ENCODE measurements at places on chromosomes 7 and 10. TPM values are rescaled to one million over a fixed set of nuclear protein-coding genes. Genes with fewer than 3 reads are reported as not detected.

The MSMB gene
- not detected for total RNA-seq

The IQUB gene
- total RNA-seq: not detected

The PAXIP1 gene
- 20.4 TPM for total RNA-seq

The ASZ1 gene
- not detected for total RNA-seq

The BAMBI gene
- total RNA-seq: 4.6 TPM

The NKX2-3 gene
- 5.4 TPM for total RNA-seq

The LIMK1 gene
- 11.1 TPM for total RNA-seq

The ZCWPW1 gene
- 1.3 TPM for total RNA-seq

The GPC2 gene
- 4.0 TPM for total RNA-seq

The ZC3HAV1L gene
- total RNA-seq: 11.7 TPM

The RPEL1 gene
- not detected for total RNA-seq

The FBXO24 gene
- total RNA-seq: 1.8 TPM

The GPER1 gene
- 5.7 TPM for total RNA-seq

The ADIRF gene
- total RNA-seq: 91.2 TPM

The ANKRD30A gene
- total RNA-seq: not detected

The ZNF273 gene
- 5.0 TPM for total RNA-seq

The GNG11 gene
- total RNA-seq: 2.1 TPM

The IDI2 gene
- not detected for total RNA-seq

The COL1A2 gene
- 55.6 TPM for total RNA-seq

The SLC26A4 gene
- 0.59 TPM for total RNA-seq

The AS3MT gene
- 1.9 TPM for total RNA-seq

The FAM237B gene
- not detected for total RNA-seq

The STOX1 gene
- 0.74 TPM for total RNA-seq

The CDHR3 gene
- 5.3 TPM for total RNA-seq

The ENO4 gene
- not detected for total RNA-seq

The ANKRD26 gene
- total RNA-seq: 7.0 TPM

The AKR1C4 gene
- total RNA-seq: not detected

The PLXDC2 gene
- total RNA-seq: 12.5 TPM

The RBP4 gene
- total RNA-seq: 6.8 TPM

The FMC1 gene
- total RNA-seq: 21.6 TPM

The LDB3 gene
- total RNA-seq: 4.7 TPM

The RNF148 gene
- 0.57 TPM for total RNA-seq

The CYP2W1 gene
- 4.5 TPM for total RNA-seq

The TPK1 gene
- 8.0 TPM for total RNA-seq

The MPP7 gene
- 25.7 TPM for total RNA-seq

The FANK1 gene
- 5.8 TPM for total RNA-seq

All from colonic mucosa (tissue), 4 donors.